ENCODE measurements at places on chromosomes 3 and 15. TPM values are rescaled to one million over a fixed set of nuclear protein-coding genes. Genes with fewer than 3 reads are reported as not detected.

Gene TERC
- 144 TPM for total RNA-seq

GRCh38 chr3:14281053-14281452, 102.4 kb downstream of the LSM3 start:
- no peak for DNase-seq

Gene NLGN1
- 7.7 TPM for total RNA-seq

GRCh38 chr3:40847551-40847992, 322.8 kb downstream of the ZNF621 start:
- DNase-seq, result no peak

DNA sequence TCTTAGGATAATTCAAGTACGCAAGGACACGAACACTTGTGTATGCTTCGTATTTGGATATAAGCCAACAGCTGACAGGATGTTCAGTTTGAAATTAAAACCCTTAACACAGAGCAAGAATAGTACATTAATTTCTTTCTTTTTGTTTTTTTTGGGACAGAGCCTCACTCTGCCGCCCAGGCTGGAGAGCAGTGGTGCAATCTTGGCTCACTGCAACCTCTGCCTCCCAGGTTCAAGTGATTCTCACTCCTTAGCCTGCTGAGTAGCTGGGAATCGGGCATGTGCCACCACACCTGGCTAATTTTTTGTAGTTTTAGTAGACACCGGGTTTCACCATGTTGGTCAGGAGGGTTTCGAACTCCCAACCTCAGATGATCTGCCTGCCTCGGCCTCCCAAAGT, 32.4 kb downstream of the TOMM70 start:
- DNase-seq, result no peak

Gene SLC4A7
- 203 TPM for total RNA-seq

GRCh38 chr15:76176487-76177085, 116.8 kb downstream of the TMEM266 start:
- DNase-seq, result peak; percentile 36

- DNase-seq, result no peak
Measured at GRCh38 chr3:126284258-126284904, 72.8 kb downstream of the KLF15 start.

Gene GXYLT2
- 75.1 TPM for total RNA-seq

DNA sequence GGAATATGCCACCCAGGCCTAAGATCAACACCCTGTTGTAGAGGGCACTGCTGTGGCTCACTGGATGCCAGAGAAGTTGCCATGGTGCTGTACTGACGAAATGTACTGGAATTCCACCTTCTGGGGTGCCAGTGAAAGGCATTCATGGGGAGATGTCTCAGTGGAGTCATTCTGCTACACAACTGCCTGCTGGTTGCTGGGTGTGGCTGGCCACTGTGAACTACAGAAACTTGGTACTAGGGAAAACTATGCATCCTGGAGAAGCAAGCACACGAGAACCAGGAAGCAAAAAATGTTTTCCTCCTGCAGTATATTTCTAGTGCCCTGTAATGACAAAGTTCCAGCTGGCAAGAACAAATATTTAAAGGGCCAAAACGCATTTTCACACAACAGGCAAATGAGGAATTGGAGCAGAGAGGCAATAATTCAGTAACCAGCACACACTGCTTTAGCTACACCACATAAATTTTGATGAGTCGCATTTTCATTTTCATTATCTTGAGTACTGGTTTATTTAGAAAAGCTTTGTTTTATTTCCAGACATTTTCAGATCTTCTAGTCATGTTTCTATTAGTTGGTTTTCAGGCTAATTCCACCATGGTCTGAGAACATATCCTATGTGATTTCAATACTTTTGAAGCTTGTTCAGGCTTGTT, 18.3 kb upstream of the RFX7 start:
- no peak for DNase-seq

- no peak for DNase-seq
Measured at GRCh38 chr15:70539409-70539808, 223.9 kb downstream of the UACA start.

- DNase-seq, result no peak
Measured at GRCh38 chr3:182597621-182598041, 195.7 kb upstream of the ATP11B start.

Gene DUOX1
- total RNA-seq, result under 0.01 TPM

DNA sequence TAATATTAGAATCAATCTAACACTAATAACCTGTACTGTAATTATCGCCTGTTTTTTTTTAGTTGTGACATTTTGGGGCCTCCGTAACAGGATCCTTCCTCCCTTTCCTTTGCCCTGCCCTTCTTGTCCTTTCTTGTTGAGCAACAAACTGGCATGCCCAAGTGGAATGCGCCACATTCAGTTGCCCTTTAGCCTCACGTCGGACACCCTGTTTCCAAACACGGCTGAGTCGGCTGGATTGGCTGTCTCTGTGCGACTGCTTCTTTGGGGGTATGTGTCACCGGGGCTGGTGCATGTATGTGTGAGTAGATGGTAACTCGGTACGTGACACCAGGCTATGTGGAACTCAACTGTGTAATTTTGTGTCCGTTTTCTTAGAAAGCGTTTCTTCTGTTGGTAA, 24.1 kb downstream of the TRAK1 start:
- no peak for DNase-seq

DNA sequence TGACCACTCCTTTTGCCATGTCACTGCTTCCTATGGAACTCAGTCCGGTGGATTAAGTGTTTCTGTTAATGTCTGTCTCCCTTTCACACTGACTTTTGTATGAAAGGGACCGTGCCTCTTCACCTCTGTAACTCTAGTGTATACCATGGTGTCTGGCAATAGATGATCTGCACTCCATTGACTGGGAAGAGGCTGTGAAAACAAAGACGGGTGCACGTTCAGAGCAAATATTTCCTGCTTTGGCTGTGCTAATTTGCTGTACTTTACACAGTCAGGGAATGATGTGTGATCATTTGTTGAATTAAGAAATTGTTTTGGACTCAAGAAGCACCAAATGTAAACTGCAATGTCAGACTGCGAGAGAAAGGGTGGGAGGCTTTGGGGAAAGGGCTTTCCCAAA, 315.2 kb downstream of the RORA start:
- no peak for DNase-seq

DNA sequence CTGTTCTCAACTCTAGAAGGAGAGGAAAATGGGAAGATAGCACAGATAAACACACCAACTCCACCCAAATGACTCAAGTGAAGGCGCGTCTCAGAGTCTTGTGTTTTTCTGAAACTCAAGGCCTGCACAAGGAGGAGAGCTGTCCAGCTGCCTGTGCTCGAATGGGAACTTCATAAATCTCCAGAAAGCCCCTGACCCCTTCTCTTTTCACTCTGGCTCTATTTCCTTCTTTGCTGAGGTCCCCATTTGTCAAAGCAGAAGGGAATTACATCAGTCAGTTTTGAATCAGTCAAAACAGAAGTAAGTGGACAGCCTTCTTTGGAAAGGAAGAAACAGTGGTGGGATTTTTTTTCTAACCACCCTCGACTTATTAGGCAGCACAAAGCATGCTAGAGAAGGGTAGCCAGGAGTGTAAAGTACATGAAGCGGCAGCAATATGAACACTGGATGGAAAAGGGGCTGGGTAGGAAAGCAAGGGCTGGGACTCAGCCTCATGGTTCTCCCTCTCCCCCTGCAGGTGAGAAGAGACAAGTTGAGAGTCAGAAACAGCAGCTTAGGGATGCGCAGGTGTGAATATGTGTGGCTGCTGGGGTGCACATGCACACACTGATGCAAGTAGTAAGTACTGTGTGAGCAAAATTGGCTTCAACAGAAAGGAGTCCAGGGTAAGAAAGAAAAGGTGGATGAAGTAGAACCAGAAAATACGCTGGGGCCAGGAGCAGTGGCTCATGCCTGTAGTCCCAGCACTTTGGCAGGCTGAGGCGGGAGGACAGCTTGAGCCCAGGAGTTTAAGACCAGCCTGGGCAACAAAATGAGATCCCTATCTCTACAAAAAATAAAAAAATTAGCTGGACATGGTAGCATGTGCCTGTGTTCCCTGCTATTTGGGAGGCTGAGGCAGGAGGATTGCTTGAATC, 36.6 kb upstream of the MAGEF1 start:
- DNase-seq, result no peak

- no peak for DNase-seq
Measured at GRCh38 chr15:76347482-76348055, 11.0 kb downstream of the ISL2 start.

All from osteoblast (primary cell).